ENCODE measurements at places on chromosomes 16 and 17. TPM values are rescaled to one million over a fixed set of nuclear protein-coding genes. Genes with fewer than 3 reads are reported as not detected.

The CSH1 gene
- not detected for total RNA-seq

The ADGRG1 gene
- total RNA-seq = 0.83 TPM

GRCh38 chr17:62627904-62628633 is 599 bp downstream of the MRC2 start:
- DNase-seq = peak; percentile 74

The SLFN12L gene
- total RNA-seq = under 0.01 TPM

DNA sequence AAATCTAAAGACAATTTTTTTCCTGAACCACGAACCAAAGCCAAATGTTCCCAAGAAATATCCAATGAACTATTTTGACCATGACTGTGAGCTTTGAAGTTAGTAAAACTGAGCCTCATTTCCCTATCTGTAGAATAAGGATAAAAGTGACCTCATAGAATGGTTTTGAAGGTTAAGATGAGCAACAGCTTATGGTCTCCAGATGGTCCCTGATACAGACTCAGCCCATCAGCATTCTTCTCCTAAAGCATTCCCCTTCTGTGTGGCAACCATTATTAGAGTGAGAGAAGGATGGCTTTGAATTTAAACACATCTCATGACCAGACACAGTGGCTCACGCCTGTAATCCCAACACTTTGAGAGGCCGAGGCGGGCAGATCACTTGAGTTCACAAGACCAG is 70.1 kb downstream of the COPRS start:
- DNase-seq = peak; percentile 84

The ZNF785 gene
- 2.8 TPM for total RNA-seq

DNA sequence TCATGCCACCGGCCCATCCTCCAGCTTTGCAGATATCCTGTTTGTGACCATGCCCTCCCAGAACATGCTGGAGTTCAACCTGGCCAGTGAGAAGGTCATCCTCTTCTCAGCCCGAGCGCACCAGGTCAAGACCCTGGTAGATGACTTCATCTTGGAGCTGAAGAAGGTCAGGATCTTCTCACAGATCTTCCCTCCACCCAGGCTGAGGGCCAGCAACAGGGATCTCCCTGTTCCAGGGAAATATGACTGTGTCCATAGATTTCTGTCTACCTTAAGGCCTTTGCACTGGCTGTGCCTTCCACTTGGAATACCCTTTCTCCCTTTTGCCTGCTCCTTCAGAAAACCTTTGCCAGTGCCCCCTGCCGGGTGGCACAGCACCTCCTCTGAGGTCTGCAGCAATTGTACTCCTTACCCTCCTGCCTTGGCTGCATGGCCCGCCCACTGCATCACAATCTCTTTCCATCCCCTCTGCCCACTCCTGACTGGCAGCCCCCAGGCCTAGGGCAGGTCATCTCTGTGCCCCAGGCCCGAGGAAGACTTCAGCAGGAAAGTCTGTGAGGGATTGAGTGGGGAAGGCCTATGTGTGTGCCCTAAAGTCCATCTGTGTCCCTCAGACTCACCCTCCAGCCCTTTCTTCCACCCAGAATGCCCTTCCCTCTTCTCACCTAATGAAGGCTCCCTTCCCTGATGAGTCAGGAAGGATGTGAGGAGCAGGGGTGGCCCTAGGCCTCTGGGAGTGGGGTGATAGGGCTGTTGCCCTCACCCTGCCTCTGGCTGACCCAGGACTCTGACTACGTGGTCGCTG is 27.3 kb upstream of the ALKBH5 start:
- no peak for DNase-seq

- no peak for DNase-seq
Measured at GRCh38 chr17:70132505-70132904, 36.8 kb upstream of the KCNJ2 start.

The ZPBP2 gene
- total RNA-seq = not detected

The CDH1 gene
- not detected for total RNA-seq

The C1QBP gene
- total RNA-seq = 267 TPM

The FSCN2 gene
- total RNA-seq = 0.28 TPM

DNA sequence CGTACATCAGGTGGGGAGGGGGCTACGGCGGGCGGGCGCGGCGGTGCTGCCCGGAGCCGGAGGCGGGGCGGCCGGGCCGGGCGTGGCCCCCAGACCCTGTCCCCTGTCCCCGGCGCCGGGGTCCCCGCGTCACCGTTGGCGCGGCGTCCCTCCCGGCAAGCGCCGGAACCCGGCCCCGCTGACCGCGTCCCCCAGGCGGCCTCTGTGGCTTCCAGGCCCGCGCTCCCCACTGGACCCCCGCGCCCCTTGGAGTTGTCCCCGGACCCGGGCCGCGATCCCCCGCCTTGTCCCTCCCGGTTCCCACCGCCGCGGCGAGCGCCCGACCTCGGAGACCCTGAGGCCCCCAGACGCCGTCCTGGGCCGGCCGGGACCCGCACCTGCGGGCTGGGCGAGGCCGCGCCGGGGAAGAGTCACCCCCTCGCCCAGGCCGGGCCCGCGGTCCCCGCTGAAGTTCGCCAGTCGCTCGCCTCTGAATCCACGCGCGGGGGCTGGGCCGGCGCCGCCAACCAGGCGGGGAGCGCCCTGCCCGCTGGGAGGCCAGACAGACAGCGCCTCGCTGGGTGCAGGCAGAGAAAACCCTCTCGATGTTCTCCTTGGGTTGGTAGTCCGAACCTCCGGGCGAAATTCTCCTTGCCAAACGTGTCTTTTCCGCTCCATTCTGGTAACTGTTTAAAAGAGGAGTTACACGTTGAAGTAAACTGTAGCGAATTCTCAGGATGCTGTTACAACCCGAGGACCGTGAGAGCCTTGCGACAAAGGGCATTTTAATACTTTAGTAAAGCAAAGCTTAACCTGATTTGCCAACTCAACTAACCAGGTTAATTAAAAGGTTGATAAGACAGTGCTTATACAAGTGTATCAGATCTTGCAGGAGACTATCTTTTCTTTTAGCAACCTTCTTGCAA is 761 bp downstream of the GAN start:
- peak; percentile 51 for DNase-seq

DNA sequence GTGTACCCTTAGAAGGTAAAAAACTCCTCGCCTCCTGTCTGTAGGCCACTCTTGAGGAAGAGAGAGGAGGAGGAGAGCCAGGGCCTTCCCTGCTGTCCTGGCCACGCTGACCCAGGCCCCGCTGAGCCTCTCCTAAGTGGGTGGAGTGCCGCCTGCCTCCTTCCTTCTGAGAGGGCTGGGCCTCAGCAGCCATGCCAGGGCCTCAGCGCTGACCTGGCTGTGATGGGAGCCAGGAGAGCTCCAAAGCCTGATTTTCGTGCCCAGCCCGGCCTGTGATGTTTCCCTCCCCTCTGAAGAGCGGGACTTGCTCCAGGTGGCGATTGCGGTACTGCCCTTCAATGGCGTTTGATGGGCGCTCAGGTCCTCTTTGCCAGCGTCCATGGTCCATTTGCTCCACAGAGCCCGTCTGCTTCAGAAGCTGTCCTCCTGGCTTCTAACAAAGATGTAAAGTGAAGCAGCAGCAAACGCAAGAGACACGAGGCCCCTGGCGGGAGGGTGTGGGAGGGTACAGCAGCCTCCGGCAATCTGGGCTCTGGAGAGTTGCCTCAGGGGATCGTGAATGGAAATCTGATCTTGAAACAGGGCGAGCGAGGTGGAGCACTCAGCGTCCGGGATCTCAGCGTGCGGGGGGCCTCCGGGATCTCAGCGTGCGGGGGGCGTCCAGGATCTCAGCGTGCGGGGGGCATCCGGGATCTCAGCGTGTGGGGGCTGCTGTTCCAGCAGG is 93.5 kb downstream of the NPIPB11 start:
- no peak for DNase-seq

DNA sequence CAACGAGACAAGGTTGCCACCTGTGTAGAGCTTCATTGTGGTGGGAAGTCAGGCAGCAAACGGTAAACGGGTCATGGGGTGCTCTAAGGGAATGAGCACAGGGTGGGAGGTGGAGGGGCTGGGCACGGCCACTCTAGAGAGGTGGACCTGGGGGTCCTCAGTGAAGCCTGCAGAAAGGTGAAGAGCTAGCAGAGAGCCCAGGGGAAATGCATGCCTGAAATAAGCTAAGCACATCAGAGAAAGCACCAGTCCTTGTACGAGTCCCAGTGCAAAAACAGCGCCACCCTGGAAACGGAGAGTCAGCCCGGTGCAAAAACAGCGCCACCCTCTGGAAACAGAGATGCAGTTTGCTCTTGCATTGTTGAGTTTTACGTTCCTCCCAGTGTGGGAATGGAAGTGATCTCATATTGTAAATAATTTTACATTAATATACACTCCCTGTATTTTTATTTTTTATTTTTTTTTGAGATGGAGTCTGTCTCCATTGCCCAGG is 65.0 kb downstream of the TBC1D16 start:
- peak; percentile 10 for DNase-seq
